ENCODE measurements at places on chromosomes 5 and 9.

- no peak for DNase-seq
These were observed 15.3 kb downstream of the FAM169A start for GRCh38 chr5:74850789-74851425.

DNA sequence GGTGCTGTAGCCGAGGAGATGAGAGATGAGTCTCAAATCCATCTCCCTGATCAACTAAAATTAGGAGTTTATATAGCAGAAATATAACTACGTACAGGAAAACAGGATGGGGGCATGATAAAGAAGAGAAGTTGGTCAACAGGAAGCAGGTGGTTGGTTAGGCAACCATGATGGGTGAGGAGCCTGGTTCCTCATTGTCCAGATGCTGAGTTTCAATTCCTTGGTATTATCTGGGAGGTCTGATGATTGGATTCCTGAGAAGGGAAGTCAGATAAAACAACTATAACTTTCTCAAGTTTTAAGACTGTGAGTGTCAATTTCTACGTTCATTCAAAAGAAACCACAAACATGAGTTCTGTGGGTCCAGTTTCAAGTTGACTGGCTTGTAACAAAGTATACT, 323.9 kb downstream of the MTRR start:
- DNase-seq = no peak

GRCh38 chr9:86405086-86405491, 50.9 kb upstream of the TUT7 start:
- DNase-seq = no peak

DNA sequence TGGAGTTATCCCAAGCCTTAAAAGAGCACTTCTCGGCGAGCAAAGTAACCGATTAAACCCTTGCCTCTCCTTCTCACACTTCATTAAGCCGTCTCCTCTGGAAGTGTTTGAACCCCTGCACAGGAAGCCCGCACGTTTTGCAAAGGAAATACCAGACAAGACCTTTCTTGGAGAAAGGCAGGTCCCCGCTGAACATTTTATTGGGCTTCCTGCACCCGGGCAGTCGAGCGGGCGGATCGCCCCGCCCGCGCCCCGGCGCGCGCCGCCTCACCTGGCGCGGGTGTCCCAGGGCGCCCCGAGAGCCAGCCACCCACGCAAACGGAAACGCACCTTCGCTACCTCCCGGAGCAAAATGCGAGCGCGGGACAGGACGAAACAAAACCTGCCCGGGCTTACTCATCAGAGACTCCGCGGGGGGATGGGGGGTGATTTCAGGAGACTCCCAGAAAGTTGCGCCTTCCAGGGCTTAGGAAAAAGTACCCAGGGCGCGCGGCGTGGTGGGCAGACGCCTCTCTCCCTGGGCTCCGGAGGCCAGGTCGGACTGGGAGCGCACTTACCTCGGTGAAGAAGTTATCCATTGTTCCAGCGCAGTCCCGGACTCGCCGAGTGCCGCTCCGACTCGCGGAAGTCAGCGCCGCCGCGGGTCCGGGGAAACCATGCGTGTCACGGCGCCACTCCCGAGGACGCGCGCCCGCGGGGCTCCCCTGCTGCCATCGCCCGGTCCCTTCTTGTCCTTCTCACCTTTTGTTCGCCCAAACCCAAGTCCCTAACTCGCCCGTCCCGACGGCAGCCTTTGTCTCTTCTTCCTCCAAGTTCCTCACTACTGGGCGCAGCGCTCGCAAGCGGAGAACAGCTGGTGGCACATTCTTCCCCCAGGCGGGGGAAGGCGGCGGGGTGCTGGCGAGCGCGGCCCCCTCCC, 598 bp downstream of the MYO10 start:
- no peak for DNase-seq

- no peak for DNase-seq
These were observed 7.9 kb downstream of the UGT3A2 start for GRCh38 chr5:36058776-36059175.

GRCh38 chr5:142486020-142486419, 161.2 kb upstream of the SPRY4 start:
- no peak for DNase-seq

GRCh38 chr5:31385774-31386537, 145.9 kb downstream of the DROSHA start:
- no peak for DNase-seq

DNA sequence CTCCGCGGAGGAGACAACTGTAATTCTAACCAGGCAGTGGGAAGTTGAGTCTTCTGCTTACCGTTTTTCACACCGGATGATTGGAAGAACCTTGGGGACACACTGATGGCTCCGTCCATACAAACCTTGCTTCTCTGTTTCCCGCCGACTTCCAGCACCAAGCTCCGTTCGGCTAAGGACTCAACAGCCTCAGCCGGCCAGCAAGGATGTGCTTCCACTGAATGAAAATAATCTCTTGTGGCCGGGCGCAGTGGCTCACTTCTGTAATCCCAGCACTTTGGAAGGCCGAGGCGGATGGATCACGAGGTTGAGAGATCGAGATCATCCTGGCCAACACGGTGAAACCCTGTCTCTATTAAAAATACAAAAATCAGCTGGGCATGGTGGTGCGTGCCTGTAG, 1.8 kb upstream of the EDF1 start:
- DNase-seq = no peak

DNA sequence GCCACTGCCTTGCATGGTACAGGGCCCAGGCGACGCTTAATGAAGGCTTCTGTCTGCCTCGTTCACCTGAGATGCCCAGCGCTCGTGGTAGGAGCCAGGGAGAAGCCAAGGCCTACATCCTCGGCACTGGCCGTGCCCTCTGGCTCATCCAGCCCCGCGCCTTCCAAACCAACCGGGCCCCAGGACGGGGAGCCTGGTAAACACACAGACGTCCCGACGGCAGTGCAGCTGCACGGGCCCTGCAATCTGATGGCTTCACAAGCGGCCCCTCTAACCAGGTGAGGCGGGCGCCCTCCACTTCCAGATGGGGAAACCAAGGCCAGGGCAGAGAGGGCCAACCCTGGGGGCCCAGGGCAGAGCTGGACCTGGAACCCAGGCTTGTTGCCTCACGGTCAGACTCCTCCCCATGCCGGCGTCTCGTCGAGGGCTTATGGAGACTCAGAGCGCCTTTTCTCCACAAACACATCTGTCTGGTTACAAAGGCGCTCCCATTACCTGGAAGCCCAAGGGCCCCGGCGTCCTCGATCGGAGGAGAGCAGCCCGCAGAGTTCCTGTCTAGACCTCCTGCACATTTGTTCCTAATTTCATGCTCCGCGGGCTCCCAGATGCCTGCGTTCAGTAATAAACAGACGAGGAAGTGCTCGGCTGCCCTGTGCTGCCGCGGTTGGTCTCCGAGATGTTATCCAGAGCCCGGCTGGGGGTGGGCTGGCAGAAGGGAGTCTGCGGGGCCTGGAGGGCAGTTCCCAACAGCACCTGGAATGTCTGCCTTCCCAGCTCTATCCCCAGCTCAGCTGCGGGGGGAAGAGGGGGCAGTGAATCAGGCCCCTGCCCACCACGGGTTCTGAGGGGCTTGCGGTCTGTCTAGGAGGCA, 23.5 kb downstream of the FAM163B start:
- no peak for DNase-seq

GRCh38 chr9:134706522-134706921, 64.9 kb downstream of the COL5A1 start:
- DNase-seq = no peak

DNA sequence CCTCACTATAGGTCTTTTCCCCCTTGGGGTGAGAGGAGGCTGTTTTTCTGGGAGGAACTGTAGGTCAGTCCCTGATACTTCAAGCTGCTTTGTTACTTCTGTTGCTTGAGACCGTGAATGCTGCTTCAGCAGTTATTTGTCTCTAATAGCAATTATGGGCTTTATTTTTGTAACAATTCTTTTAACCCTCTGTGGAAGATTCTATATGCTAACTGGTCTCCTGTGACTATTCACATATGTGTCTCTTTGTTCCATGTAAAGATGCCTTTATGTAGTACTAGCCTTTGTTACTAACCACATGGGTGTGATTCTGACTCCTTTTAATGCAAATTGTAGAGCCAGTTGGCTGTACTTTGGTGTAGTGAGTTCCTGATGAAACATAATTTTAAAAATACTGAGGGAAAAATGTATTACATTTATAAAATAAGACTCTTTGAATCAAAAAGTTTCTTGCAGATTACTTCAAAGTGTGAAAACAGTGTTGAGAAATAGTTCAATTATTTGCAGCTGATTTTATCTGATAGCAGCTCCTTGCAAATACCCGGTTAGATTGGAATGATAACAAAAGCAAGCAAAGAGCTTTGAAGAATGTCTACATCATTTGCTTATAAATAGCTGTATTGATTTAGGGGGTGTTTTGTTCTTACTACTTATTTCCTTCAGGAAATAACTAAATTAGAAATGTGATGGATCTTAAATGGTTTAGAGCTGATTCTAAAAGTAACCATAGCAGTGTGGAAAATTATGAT, 46.6 kb downstream of the ANGPTL2 start:
- DNase-seq = no peak

DNA sequence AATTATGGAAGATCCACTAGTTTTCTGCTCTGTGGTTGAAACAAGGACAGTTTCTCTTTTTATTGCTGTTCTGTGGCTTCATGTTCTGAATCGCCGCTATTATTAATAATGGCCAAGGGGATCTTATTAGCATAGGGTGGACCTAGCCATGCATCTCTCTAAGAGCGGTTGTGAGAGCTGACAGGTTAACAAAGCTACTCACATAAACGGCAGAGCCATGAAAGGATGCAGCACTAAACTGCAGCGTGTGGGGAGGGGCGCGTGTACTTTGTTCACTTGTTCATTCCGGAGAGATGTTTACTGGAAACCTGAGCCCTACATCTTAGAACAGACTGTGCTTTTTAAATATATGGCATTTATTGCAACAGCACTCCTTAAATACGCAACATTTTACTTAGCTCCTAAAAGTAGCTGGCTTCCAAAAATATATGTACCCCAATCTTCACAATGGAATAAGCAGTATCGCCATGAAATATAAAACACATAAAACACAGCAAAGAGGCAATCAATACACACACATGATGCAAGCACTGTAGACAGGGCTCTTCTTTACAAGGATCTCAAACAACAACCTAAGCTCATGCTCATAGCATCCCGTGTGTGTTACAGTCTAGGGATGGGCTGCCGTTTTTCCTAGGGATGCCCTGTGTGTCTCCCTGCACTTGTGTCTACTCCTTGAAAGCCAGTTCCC, 424.6 kb downstream of the MED10 start:
- DNase-seq = no peak

DNA sequence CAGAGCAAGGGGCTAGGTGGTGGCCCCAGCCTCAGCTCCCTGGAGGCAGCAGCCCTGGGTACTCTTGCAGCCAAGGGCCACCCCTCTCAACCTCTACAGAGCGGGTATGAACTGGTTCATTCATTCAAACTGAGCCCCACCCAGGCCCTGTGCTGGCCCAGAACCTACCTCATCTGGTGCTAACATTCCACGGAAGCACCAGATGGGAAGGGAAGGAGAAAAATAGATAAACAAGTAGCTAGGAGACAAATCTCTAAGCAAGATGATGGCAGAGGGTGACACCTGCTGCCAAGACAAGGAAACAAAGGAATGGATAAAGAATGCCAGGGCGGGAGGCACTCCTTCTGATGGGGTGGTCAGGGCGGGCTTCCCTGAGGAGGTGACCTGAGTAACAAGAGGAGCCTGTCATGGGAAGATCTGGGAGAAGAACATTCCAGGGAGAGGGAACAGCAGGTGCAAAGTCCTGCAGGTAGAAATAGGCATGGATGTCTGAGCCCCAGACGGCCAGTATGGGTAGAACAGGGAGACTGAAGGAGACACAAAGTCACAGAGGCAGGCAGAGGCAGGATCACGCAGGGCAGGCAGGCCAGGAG, 6.1 kb downstream of the ST6GALNAC4 start:
- no peak for DNase-seq

GRCh38 chr5:156340893-156341292, 13.9 kb downstream of the SGCD start:
- no peak for DNase-seq

DNA sequence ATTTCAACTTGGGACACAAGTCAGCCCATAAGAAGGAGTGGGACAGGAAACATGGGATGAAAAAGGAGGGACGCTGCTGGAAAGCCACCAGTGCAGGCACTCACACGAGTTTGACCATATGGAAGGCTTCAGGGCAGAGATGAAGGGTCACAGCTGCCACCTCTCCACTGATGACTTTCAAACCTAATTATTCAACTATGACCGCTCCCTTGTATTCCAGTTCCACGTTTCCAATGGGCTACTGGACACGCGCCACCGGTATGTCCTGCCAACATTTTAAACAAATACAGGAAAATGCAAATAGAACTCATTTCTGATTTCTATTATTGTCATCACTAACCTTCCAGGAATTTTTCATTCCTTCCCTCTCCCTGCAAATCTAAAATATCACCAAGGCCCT, 134.7 kb downstream of the SLC1A3 start:
- no peak for DNase-seq

DNA sequence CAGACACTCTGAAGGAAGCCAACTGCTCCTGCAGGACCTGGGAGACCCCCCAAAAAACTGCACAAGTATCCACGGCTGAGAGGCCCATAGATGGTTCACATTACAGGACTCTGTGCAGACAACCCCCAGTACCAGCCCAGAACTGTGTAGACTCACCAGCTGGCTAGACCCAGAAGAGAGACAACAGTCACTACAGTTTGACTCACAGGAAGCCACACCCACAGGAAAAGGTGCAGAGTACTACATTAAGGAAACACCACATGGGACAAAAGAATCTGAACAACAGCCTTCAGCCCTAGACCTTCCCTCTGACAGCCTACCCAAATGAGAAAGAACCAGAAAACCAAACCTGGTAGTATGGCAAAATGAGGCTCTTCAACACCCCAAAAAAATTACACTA, 281.2 kb upstream of the RGMB start:
- DNase-seq = no peak

DNA sequence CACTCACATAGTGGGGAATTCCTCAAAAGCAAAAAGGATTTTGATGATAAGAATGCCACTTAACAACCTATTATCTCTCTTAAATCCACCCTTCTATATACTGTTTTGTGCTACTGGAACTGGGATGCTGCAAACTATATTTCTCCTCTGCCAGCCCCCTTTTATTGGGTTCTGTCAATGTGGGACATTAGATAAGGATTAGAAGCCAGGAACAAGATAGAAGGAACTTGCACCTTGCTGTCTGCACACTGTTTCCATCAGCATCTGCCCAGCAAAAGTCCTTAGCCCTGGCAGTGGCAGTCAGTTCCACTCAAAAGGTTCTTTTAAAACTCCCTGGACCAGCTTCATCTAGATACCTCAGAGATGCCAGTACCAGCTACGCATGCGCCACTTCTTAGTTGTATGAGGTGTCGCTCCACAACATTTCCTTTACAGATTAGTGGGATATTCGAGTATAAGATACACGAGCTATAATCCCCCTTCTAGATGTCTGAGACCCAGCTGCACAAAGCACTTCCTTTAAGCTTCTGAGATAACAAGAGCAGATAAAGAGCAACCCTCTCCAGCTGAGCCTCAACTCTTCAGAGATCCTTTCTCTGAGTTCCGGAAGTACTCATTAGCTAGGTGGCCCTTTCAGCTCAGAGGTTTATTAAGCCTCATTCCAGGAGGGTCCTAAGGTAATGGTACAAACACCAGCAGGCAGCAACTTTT, 45.3 kb downstream of the CERT1 start:
- no peak for DNase-seq

- no peak for DNase-seq
These were observed 599 bp downstream of the KIAA1191 start for GRCh38 chr5:176360894-176361436.

- DNase-seq = no peak
These were observed 18.3 kb upstream of the CKMT2 start for GRCh38 chr5:81214848-81215247.

GRCh38 chr5:130141659-130142320, 237.5 kb downstream of the CHSY3 start:
- DNase-seq = no peak

GRCh38 chr5:87751824-87752223, 339.1 kb upstream of the CCNH start:
- no peak for DNase-seq

Measured in NCI-H1417 treated with DMSO at 0.1 percent for 48 hours (cell line).